ENCODE measurements at places on chromosomes 12 and 14. TPM values are rescaled to one million over a fixed set of nuclear protein-coding genes. Genes with fewer than 3 reads are reported as not detected.

RAD9B gene
- total RNA-seq = 0.58 TPM

JDP2 gene
- 29.3 TPM for total RNA-seq

TMEM19 gene
- total RNA-seq = 45.9 TPM

ADAM21 gene
- total RNA-seq = 1.5 TPM

FAIM2 gene
- total RNA-seq = 1.7 TPM

CGRRF1 gene
- total RNA-seq = 15.0 TPM

TSPAN19 gene
- total RNA-seq = not detected

GARIN6 gene
- not detected for total RNA-seq

CFAP73 gene
- total RNA-seq = not detected

NTF3 gene
- total RNA-seq = 5.4 TPM

AQP6 gene
- under 0.01 TPM for total RNA-seq

PAWR gene
- total RNA-seq = 57.5 TPM

HOTAIR gene
- not detected for total RNA-seq

IL26 gene
- total RNA-seq = under 0.01 TPM

MFAP5 gene
- 124 TPM for total RNA-seq

DTD2 gene
- total RNA-seq = 68.8 TPM

KRT85 gene
- not detected for total RNA-seq

DDX11 gene
- 28.9 TPM for total RNA-seq

CCDC38 gene
- under 0.01 TPM for total RNA-seq

CYP46A1 gene
- total RNA-seq = 0.56 TPM

HSPB8 gene
- total RNA-seq = 35.1 TPM

TMEM119 gene
- total RNA-seq = 15.8 TPM

SLC17A8 gene
- not detected for total RNA-seq

ABCD2 gene
- total RNA-seq = under 0.01 TPM

GALNT16 gene
- 2.5 TPM for total RNA-seq

AHNAK2 gene
- 33.0 TPM for total RNA-seq

KRT3 gene
- not detected for total RNA-seq

DNAH10 gene
- total RNA-seq = 20.0 TPM

DIO2 gene
- total RNA-seq = 27.0 TPM

SLC38A6 gene
- total RNA-seq = 61.2 TPM

RALGAPA1 gene
- 21.7 TPM for total RNA-seq

VRTN gene
- not detected for total RNA-seq

PSMC1 gene
- 139 TPM for total RNA-seq

PAPLN gene
- 6.5 TPM for total RNA-seq

GLIPR1L1 gene
- total RNA-seq = not detected

KLRC2 gene
- not detected for total RNA-seq

KLRB1 gene
- total RNA-seq = not detected

PCED1B gene
- 1.2 TPM for total RNA-seq

NKX2-1 gene
- not detected for total RNA-seq

GYS2 gene
- total RNA-seq = not detected

SLCO1B1 gene
- not detected for total RNA-seq

CLEC2A gene
- not detected for total RNA-seq

KRT8 gene
- total RNA-seq = 18.6 TPM

EID3 gene
- 7.9 TPM for total RNA-seq

SERPINA6 gene
- not detected for total RNA-seq

KRT82 gene
- not detected for total RNA-seq

LRIG3 gene
- total RNA-seq = 18.3 TPM
